ENCODE measurements at places on chromosomes 7 and 10.

DNA sequence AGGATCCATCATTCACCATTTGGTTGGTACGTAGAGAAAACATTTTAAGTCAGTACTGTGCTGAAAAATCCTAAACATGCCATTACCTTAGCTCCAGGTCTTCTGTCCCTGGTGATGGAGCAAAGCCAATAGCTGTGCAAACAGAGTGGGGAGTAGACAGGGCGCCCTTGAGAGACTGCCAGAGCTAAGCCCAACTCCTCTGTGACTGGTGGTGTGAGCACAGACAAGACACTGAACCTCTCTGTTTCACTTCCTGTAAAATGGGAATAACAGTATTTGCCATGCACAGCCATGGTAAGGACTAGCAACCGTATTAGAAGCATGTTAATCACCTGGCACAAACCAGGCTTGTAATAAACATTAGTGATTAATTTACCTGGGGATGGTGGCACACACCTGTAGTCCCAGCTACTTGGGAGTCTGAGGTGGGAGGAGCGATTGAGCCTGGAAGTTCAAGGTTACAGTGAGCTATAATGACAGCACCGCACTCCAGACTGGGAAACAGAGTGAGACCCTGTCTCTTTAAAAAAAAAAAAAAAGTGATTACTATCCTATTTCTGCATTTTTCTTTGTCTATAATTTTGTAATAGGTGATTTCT lies 28.7 kb downstream of the LYZL1 start:
- no peak for DNase-seq

DNA sequence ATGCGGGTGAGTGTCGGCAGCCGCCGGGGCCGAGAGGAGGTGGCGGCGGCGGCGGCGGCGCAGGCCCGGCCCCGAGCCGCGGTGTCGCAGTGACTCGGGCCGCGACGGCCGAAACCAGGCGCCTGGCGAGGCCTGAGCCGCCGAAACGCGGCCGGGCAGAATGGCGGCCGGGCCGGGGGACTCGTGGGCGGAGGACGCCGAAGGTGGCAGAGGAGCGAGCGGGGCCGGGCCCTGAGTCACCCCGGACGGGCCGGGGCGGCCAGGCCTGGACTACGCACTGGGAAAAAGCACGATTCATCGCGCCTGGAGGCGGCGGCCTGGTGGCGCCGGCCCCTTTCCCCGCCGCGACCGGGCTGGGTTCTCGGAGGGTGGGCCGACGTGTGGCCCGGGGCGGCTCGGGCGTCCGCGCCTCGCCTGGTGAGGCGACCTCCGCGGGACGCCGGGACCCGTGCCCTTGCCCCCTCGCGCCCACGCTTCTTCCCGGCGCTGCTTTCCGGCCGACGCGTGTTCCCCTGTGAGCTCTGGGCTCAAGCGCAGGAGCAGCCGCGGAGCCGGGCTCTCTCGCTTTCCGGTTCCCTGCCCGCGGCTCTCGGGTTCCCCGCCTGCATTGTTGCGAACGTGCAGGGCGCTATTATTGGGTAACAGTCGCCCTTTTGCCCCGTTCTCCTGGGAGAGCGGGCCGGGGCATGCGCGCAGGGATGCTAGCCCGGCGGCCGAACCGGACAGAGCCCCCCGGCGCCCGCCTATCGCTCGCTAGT lies 500 bp downstream of the CUL1 start:
- no peak for DNase-seq

- DNase-seq: no peak
Observed at GRCh38 chr7:26616235-26616634, 248.2 kb downstream of the SKAP2 start.

DNA sequence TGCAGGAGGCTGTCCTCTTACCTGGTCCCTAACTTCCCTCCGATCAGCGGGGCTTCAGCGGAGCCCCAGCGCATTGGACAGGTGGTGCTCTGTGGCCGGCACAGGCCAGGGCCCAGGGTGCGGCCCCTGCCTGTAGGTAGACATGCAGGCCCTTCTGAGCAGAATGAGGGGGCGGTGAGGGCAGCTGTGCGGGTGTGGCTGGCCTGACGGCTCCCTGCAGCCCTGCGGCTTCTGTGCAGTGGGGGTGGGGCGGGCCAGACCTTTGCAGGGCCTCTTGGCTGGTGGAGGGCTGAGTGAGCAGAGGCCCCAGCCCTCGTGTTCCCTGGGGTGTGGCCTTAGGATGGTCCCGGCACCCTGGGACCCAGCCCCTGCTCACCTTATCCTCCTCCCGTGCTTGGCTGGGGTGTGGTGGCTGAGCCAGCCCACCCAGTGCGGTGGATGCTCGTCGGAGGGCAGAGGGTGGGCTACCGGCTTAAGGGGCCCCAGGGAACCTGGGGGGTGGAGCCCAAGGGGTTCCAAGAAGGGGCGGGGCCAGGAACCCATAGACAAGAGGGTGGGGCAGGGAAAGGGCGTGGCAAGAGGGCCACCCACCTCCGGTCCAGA lies 175.2 kb upstream of the TNRC18 start:
- DNase-seq: no peak

DNA sequence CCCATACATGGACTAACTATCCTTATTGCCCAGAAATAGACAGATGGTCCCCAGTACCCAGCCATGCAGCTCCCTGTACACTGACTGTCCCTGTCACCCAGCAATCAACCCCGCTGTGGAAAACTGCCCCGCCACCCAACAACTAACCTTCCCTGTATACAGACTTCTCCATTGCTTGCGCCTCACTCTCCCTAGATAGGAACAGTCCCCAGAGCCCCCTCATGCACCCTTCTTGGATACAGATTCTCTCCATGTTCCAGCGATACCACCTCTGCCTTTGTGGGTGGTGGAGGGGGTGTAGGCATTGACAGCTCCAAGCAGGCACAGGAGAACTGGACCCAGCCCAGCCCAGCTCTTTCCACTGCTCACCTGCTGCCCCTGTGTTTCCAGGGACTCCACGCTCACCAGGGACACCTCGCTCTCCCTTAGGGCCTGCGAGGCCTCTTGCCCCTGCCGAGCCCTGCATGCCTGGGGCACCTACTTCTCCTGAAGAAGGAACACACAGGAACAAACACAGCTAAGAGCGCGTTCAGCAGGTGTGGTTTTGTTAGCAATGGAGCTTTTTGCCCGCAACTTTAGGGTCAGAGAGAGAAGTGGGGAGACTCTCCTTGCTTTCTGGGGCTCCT lies 7.2 kb downstream of the SFTPD start:
- DNase-seq: no peak

DNA sequence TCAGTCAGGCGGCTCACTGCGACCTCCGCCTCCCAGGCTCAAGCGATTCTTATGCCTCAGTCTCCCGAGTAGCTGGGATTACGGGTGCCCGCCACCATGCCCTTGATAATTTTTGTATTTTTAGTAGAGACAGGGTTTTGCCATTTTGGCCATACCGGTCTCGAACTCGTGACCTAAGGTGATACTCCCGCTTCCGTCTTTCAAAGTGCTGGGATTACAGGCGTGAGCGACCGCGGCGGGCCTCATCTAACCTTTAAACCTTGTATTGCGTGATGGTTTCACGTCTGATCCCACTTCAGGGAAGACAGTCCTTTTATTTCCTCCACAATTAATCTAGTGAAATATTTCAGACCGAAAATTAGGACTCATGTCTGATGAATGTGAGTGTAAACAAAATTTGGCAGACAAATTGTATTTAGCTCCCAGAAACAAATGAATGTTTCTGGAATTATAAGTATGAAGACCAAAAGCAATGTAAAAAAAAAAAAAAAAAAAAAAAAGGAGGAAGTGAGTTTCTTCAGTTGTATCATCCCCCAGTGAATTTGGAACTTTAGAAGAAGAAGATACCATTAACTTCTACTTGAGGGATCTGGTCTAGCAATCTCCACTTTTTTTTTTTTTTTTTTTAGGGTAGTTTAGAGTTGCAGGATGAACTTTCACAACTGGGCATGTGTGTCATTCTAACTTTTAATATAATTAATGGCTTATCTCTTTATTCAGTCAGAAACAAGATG lies 1.6 kb downstream of the NUP42 start:
- DNase-seq: no peak

DNA sequence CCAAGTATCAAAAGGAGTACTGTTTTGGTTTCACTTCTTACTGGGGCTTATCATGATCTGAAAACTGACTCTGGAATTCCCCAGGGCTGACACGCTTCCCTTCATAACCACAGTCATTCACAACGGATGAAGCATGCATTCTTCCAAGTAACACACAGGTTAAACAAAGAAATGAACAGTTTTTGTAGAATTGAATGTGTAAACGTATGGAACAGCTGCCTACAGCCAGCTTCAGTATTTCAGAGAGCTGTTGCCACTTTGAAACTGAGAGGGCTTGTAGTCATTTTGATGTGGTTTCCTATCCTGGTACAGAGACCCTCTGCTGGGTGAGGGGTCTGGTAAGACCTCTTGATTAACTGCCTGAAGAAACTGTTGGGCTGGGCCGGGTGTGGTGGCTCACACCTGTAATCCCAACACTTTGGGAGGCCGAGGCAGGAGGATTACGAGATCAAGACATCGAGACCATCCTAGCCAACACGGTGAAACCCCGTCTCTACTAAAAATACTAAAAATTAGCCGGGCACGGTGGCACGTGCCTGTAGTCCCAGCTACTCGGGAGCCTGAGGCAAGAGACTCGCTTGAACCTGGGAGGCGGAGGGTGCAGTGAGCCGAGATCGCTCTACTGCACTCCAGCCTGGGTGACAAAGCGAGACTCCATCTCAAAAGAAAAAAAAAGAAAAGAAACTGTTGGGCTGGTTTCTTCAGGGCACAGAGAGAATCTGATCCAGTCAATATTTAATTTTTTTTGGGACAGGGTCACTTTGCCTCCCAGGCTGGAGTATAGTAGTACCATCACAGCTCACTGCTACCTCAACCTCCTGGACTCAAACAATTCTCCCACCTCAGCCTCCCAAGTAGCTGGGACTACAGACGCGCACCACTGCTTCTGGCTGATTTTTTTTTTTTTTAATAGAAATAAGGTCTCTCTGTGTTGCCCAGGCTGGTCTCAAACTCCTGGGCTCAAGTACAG lies 4.7 kb downstream of the NFE2L3 start:
- DNase-seq: no peak

- DNase-seq: no peak
Observed at GRCh38 chr10:91856637-91857036, 52.6 kb downstream of the FGFBP3 start.

GRCh38 chr10:91550021-91550420 lies 82.8 kb downstream of the PPP1R3C start:
- no peak for DNase-seq

- no peak for DNase-seq
Observed at GRCh38 chr10:86981716-86982115, 13.4 kb downstream of the ADIRF start.
